ENCODE measurements at places on chromosomes 11 and 22. TPM values are rescaled to one million over a fixed set of nuclear protein-coding genes. Genes with fewer than 3 reads are reported as not detected.

GRIA4 gene
- total RNA-seq: not detected

TMEM45B gene
- total RNA-seq: not detected

SLC22A9 gene
- total RNA-seq: not detected

RAD9A gene
- 5.5 TPM for total RNA-seq

OR8D4 gene
- total RNA-seq: not detected

OR51L1 gene
- total RNA-seq: not detected

PLAAT5 gene
- total RNA-seq: not detected

NAALAD2 gene
- under 0.01 TPM for total RNA-seq

Measured in endothelial cell of coronary artery (primary cell).